ENCODE measurements at places on chromosomes 5 and 9. TPM values are rescaled to one million over a fixed set of nuclear protein-coding genes. Genes with fewer than 3 reads are reported as not detected.

Gene DDX41
- total RNA-seq, result 101 TPM

Gene PCDHA7
- 0.95 TPM for total RNA-seq

Gene NIPSNAP3A
- 8.0 TPM for total RNA-seq

Gene SURF1
- total RNA-seq, result 47.9 TPM

Gene NPR3
- 0.19 TPM for total RNA-seq

Gene AFAP1L1
- total RNA-seq, result 7.8 TPM

Gene COL15A1
- not detected for total RNA-seq

Gene SLCO4C1
- 3.4 TPM for total RNA-seq

Gene SPATA31C1
- total RNA-seq, result not detected

Gene CDHR2
- total RNA-seq, result 13.3 TPM

Gene ELAVL2
- total RNA-seq, result not detected

Gene FOXD4L6
- total RNA-seq, result 0.28 TPM

Gene PCDHB12
- total RNA-seq, result 1.6 TPM

Gene SEC61B
- total RNA-seq, result 101 TPM

Gene HTR4
- not detected for total RNA-seq

Gene CER1
- total RNA-seq, result not detected

Gene PIP5KL1
- 0.17 TPM for total RNA-seq

Gene PRRX2
- not detected for total RNA-seq

Gene IL5
- total RNA-seq, result not detected

Gene STKLD1
- 0.94 TPM for total RNA-seq

Gene SPINK4
- total RNA-seq, result not detected

Gene TRIM7
- total RNA-seq, result 1.8 TPM

Gene IL3
- not detected for total RNA-seq

Gene PCDHGB1
- 0.20 TPM for total RNA-seq

Gene SLC6A7
- not detected for total RNA-seq

Gene ADAMTSL2
- total RNA-seq, result not detected

Gene RBM22
- total RNA-seq, result 60.8 TPM

Gene ZNF618
- total RNA-seq, result 18.0 TPM

Gene PFN3
- total RNA-seq, result not detected

Gene OR13C9
- not detected for total RNA-seq

Gene ZNF483
- total RNA-seq, result not detected

Gene DNAJA1
- total RNA-seq, result 194 TPM

Gene ZDHHC11B
- 3.0 TPM for total RNA-seq

Gene ZNF608
- total RNA-seq, result 7.3 TPM

Gene RAB3C
- total RNA-seq, result not detected

Gene TMEM215
- total RNA-seq, result not detected
